Body of pancreas (tissue), 4 donors: ENCODE measurements at places on chromosomes 4 and X.

DNA sequence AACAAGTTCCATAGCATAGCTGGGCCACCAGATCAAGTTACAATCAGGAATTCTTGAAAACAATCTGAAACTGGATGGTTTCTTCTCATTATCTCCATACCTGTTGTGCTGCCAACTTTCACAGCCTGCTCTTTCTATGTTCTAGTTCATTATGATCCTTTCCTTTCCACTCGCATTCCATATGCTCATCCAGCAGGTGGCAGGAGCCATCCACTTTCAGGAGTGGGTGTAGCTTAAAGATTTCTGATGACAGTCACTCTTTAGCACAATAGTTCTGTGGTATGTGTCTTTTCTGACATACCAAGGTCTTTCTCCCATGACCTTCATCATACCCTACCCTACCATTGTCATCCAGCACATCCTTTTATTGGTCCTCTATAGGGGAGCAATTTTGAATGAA, 46.4 kb downstream of the PAGE2 start:
- peak; percentile 40 for DNase-seq

DNA sequence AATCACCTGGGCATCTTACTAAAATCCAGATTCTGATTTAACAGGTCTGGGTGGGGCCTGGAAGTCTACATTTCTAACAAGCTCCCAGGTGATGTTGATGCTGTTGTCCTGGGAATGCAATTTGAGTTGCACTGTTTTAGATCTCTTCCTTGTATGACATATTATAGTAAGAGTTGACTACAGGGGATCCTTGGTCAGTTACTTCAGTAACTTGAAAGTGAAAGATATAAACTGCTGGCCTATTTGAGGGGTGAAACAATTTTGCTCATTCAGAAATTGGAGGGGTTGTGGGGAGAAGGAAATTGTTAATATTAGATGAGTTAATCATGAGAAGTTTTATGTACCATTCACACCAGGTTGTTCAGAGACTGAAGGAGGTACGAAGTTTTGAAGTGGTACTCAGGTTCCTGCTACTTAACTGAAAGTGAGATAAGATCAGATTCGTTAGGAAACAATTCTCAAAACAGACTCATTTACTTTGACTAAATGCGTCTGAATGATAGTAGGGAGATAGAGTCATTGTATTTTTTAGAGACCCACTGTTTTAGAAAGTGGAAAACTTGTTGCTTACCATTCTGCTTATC, 12.5 kb downstream of the SH2D1A start:
- DNase-seq = no peak

DNA sequence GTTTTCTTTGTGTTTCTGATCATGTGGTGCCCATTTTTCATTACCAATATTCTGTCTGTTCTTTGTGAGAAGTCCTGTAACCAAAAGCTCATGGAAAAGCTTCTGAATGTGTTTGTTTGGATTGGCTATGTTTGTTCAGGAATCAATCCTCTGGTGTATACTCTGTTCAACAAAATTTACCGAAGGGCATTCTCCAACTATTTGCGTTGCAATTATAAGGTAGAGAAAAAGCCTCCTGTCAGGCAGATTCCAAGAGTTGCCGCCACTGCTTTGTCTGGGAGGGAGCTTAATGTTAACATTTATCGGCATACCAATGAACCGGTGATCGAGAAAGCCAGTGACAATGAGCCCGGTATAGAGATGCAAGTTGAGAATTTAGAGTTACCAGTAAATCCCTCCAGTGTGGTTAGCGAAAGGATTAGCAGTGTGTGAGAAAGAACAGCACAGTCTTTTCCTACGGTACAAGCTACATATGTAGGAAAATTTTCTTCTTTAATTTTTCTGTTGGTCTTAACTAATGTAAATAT, 110.4 kb downstream of the IL13RA2 start:
- DNase-seq = no peak

DNA sequence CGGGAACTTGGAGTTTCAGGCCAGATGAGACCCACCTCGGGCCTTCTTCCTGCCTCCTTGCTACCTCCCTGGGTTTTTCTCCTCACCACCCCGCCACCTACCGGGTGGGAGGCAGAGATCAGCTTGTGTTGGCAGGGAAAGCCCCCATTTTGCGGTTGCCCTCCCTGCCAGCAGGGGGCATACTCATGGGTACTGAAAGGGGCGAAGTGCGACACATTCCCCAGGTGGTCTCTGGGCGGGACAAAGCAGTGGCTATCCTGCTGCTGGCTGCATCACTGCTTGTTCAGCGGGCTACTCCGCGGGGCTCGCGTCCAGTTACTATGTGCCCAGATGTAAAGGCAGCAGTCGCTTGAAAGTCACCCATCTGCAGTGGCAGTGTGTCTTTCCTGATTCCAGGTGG, 330.3 kb downstream of the PDHA2 start:
- no peak for DNase-seq
